ENCODE measurements at places on chromosomes 7 and 10. TPM values are rescaled to one million over a fixed set of nuclear protein-coding genes. Genes with fewer than 3 reads are reported as not detected.

CDK1 gene
- polyA plus RNA-seq = 0.46 TPM

NUDT13 gene
- polyA plus RNA-seq = 2.4 TPM

FKBP9 gene
- 20.8 TPM for polyA plus RNA-seq

STAMBPL1 gene
- polyA plus RNA-seq = 2.7 TPM

MALRD1 gene
- 0.31 TPM for polyA plus RNA-seq

OR6V1 gene
- not detected for polyA plus RNA-seq

HSPA12A gene
- 3.6 TPM for polyA plus RNA-seq

AASS gene
- polyA plus RNA-seq = 13.3 TPM

TAF3 gene
- 2.9 TPM for polyA plus RNA-seq

AGFG2 gene
- polyA plus RNA-seq = 24.5 TPM

LRRC17 gene
- polyA plus RNA-seq = 1.6 TPM

OR2A12 gene
- not detected for polyA plus RNA-seq

GPR146 gene
- 5.4 TPM for polyA plus RNA-seq

RBP4 gene
- polyA plus RNA-seq = 186 TPM

STEAP4 gene
- 3.2 TPM for polyA plus RNA-seq

MEOX2 gene
- polyA plus RNA-seq = 1.2 TPM

MOGAT3 gene
- polyA plus RNA-seq = not detected

HOXA13 gene
- not detected for polyA plus RNA-seq

KCNMA1 gene
- polyA plus RNA-seq = 9.6 TPM

LIPN gene
- polyA plus RNA-seq = not detected

Data from pancreas (tissue), 10 donors.